Suppressor macrophage (primary cell): ENCODE measurements at places on chromosomes 3 and 15.
A peak's percentile ranks its signal among the peaks of the same experiment; 100 is the strongest.

- peak; percentile 80 for DNase-seq
Observed at GRCh38 chr3:141011232-141011996, 39.7 kb upstream of the SPSB4 start.

DNA sequence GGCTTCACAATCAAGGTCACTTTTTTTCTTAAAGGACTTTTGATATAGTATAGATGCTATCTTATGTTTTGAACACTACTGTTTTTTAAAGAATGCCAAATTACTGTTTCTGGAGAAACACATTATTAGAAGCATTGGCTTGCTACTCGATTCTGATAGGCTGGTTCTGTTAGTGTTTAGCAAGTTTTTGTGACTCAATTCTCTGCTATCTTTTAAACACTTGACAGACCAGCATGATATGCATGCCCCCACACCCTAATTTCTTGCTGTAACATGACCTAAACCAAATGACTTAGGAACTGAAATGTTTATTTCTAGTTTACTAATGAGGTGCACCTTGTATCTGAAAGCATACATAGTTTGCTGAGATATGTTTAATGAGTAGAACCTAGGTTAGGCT, 5.5 kb upstream of the IL20RB start:
- DNase-seq = no peak

DNA sequence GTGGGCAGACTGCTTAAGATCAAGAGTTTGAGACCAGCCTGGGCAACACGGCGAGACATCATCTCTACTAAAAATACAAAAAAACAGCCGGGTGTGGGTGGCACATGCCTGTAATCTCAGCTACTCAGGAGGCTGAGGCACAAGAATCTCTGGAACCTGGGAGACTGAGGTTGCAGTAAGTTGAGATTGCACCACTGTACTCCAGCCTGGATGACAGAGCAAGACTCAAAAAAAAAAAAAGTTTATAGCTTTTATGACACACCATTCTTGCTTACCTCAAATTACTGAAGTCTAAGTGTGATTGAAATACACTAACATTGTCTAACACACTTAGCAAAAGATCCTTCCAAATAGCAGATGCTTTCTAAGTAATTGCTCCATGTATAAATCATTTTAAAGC, 207.6 kb downstream of the STAG1 start:
- no peak for DNase-seq

DNA sequence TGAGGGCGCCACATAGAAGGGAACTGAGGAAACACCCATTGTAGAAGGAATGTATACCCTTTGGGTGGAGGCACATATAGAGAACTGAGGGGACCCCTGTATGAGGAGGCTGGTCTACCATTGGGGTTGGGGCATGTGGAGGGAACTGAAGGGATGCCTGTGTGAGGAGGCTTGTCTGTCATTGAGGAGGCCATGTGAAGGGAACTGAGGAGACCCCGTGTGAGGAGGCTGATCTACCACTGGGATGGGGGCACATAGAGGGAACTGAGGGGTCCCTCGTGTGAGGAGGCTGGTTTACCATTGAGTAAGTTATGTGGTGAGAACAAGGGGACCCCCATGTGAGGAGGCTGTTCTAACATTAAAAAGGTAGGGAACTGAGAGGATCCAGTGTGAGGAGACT, 156.1 kb downstream of the FBLN2 start:
- DNase-seq = no peak

DNA sequence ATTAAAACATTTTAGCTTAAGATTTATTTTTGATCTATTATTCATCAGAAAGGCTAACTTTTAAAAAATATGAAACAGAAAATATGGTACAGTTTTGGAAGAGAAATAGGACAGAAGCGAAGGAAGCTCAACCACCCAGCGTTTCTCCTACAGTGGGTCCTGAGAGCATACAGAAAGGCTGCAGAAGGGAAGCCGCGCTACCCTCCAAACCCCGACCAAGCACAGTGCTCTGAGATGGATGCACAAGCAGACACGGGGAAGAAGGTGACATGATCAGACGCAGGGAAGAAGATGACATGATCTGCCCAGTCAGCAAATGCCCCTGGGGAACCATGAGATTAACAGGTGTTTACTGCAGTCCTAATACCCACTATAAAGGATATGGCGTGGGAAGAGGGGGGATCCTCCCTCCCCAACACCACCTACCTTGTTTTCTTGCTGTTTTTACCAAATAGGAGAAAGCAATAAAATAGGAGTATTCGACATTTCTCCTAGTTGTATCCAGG, 14.4 kb downstream of the DCUN1D1 start:
- DNase-seq = no peak

- no peak for DNase-seq
Observed at GRCh38 chr3:110588906-110589305, 482.7 kb upstream of the NECTIN3 start.

DNA sequence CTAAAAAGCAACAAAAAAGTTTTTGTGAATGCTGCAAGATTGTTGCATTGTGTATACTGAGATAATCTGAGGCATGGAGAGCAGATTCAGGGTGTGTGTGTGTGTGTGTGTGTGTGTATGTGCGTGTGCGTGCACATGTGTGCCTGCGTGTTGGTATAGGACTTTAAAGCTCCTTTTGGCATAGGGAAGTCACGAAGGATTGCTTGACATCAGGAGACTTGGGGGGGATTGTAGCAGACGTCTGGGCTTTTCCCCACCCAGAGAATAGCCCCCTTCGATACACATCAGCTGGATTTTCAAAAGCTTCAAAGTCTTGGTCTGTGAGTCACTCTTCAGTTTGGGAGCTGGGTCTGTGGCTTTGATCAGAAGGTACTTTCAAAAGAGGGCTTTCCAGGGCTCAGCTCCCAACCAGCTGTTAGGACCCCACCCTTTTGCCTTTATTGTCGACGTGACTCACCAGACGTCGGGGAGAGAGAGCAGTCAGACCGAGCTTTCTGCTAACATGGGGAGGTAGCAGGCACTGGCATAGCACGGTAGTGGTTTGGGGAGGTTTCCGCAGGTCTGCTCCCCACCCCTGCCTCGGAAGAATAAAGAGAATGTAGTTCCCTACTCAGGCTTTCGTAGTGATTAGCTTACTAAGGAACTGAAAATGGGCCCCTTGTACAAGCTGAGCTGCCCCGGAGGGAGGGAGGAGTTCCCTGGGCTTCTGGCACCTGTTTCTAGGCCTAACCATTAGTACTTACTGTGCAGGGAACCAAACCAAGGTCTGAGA, 4.7 kb downstream of the BHLHE40 start:
- DNase-seq = peak; percentile 45

DNA sequence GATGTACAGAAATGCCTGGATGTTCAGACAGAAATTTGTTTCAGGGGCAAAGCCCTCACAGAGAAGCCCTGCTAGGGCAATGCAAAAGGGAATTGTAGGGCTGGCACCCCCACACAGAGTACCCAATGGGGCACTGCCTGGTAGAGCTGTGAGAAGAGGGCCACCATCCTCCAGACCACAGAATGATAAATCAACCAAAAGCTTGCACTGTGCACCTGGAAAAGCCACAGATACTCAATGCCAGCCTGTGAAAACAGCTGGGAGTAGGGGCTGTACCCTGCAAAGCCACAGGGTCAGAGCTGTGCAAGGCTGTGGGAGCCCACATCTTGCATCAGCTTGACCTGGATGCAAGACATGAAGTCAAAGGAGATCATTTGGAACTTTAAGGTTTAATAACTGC, 477.9 kb upstream of the NECTIN3 start:
- no peak for DNase-seq

DNA sequence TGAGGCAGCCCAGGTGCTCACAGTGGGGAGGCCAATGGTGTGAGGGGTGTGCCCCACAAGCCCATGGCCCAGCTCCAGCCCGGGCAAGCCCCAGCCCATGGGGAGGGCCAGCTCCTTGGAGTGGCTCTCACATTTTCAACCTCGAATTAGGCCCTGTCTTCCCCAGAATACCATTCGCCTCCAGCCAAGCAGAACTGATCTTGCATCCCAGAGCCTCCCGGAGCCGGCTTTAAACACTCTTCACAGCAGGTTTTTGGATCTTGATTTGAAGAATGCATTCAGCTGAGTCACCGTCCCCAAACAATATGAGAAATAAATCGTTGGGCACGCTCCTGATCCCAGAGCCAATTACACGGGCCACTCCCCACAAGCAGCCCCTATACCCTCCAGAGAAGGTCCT, 23.7 kb downstream of the TPRA1 start:
- DNase-seq = no peak
